ENCODE measurements at places on chromosomes 4 and X.

DNA sequence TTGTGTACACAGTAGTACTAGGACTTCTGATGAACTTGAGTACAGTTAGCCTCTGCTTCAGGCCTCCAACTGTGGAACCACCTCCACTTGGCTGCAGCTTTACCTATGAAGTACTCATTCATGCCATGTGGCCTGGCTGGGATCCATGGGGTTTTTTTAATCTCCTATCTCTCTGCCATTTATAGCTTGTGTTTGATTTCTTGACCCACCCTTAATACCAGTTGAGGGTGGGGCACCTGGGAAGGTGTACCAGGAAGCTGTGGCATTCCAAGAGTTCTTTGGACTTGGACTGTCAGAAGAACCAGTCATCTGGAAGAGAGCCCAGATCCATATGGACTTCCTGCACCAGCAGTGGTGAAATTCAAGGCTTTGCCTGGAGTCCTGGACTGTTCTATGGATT is 230.1 kb downstream of the SHROOM3 start:
- no peak for DNase-seq

DNA sequence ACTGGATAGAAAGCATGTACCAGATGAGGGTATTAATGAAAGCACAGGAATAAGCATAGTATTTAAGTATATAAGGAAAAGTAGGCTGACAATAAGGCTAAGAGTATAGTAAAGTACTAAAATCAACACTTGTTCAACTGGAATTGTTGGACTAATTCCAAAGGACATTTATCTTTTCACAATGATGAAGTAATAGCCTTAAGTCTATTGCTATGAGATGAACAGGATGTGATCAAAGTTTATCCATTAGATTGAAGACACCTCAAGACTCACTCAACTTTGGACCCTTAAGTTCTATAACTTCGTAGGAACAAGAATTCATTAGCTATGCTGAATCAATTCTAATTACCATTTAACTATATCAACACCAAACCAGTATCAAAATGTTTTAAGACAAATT is 7.6 kb downstream of the MAD2L1 start:
- DNase-seq, result no peak

DNA sequence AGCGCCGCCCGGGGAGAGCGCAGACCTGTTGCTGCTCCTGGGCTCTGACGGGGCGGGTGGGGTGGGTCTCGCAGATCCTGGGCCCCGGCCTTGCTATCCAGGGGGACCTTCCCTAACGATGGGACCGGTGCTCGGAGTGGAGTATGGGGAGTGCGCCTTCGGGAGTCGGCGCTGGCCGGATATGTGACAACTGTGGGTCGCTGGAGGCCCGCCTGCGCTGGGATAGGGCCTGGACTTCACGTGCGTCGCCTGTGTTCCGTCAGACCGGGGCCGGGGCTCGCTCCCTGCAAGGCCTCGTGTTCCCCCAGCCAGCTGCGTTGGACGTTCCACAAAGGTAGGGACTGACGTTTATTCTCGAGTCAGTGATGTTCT is 1.3 kb downstream of the TBL1X start:
- DNase-seq, result no peak

GRCh38 chr4:22348410-22348809 is 167.5 kb downstream of the ADGRA3 start:
- DNase-seq, result no peak

- no peak for DNase-seq
Measured at GRCh38 chr4:37641886-37642849, 44.0 kb downstream of the RELL1 start.

GRCh38 chr4:82799006-82799881 is 648 bp upstream of the SCD5 start:
- no peak for DNase-seq

- no peak for DNase-seq
Measured at GRCh38 chr4:182838535-182838934, 78.7 kb downstream of the DCTD start.

GRCh38 chrX:133985164-133985966 is at the start of gene GPC3:
Gene GPC3 (minus strand): TSS chrX:133985594.
- no peak for DNase-seq

DNA sequence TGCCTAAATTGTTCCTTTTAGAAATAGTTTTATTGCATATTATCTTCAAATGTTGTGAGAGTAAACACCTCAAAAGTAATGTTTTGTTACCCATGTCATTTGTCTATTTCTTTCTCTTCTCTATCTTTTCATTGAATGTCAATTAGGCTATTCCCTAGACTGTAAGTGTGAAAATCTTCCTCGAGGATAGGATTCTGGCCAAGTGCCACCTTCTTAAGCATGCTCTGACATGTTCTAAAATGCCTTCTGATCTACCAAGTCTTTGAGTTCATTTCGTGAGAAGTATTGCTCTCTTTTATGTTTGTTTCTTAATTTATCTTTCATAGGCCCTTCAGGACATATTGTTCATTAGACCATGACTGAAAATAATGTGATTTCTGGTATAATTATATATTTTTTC is 44.1 kb upstream of the TLL1 start:
- DNase-seq, result no peak

- no peak for DNase-seq
Measured at GRCh38 chr4:82797040-82797404, 1.6 kb downstream of the SCD5 start.

- no peak for DNase-seq
Measured at GRCh38 chr4:184392748-184393559, 81.4 kb downstream of the IRF2 start.

DNA sequence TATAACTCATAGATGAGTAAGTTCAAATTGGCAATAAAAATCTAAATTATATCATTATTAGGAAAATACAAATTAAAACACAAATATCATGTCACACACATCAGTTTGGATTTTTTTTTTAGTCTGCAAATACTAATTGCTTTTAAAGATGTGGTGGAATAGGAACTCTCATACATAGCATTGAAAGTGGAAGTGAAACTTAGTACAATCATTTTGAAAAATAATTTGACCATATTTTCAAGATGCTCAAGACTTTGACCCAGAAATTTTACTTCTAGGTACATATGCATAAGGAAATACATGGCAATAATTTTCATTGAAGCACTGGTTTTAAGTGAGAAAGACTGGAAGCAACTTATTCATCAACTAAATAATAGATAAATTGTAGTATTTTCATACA is 147.5 kb upstream of the SMIM31 start:
- DNase-seq, result no peak

DNA sequence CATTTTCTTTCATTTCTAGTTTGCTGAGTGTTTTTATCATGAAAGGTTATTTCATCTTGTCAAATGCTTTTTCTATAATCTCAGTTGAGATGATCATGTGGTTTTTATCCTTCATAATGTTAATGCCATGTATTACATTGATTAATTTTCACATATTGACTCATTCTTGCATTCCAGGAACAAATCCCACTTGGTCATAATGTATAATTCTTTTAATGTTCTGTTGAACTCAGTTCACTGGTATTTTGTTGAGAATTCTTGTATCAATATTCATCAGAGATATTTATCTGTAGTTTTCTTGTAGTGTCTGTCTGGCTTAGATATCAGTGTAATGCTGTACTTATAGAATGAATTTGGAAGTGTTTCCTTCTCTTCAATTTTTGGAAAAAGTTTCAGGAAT is 16.7 kb upstream of the LHFPL1 start:
- DNase-seq, result no peak

DNA sequence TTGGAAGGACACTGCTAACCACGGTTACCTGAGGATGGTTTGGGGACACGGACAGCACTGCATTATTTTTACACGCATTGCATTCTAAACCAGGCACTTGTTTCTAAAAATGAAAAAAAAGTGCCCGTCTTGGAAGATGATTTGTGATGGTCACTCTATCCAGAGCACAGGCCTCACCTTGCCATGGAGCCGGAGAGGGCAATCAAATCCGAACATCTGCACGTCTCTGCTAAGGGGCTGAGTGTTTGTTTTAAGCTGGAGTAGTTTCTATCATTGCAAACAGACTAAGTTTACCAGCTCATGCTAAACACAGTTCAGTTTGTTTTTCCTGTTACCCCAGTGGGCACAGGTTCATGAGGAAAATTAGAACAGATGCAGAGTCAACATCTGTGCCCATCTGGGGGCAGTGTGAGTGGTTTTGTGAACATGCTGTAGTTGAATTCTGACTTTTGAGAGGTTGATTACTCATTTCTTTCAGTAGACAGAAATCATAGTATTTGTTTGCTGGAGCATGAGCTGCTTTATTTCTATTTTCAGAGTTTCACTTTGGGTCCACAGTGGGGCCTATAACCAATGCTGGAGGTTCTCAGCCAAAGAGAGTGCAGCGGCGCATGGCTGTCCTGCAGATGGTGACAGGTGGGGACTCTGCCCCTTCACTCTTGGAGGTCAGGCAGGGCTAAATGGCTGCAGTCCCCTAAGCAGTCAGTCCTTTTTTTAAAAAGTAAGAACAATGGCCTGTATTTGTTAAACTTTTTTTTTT is 65.4 kb upstream of the ENPP6 start:
- no peak for DNase-seq

- no peak for DNase-seq
Measured at GRCh38 chr4:84436812-84437211, 62.3 kb downstream of the NKX6-1 start.

- DNase-seq, result no peak
Measured at GRCh38 chrX:20414762-20415445, 148.2 kb upstream of the RPS6KA3 start.

- no peak for DNase-seq
Measured at GRCh38 chr4:53863158-53863557, 201.2 kb downstream of the CHIC2 start.

DNA sequence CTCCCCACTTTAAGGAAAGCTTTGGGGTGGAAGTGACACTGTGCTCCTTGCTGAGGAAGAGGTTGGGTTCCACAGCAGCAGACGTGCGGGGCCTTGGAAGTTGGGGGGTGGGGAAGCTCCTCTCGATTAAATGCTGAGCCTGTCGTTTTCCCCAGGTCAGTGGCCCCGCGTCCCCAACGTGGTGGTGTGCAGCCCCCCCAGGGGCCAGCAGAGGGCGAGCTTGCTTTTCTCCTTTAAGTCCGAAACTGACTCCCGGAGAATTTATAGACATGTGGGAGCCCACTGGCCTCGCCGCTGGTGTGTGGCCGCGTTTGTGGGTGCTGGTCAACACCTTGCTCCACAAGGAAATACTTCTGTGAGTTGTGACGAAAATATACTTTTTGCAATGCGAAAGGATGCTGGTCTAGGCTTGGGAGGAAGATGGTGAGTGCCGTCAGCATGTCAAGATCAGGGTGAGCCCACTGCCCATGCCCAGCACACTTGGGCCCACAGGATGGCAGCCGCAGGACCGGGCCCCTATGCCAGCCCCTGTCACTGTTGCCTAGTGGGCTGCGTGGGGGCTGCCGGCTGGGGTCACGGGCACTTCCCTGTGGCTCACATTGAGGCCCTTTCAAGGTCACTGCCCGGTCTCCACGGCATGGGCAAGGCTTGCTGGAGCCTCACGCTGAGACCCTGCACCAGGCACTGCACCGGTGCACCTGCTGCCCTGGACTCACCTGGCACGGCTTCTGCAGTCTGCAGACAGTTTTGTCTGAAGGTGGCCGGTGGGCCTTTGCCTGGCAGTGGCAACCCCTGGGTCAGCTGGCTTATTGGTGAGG is 9.4 kb downstream of the UVSSA start:
- DNase-seq, result peak; percentile 53

DNA sequence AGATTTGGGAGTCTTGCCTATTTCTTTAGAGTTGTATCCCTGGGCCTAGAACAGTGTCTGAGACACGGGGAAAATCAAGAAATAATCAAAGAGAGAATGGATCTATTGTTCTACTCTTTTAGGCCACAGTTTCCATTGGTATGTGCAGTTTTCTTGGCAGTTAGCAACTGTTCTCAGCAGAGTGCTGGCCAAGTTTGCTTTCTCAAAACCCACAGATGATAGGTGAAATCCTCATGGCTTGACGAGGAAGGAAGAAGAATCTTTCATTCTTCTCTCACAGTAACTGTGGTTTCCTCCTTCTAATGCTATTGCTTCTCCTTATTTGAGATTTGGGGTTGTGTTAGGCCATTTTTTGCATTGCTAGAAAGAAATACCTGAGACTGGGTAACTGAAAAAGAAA is 42.2 kb downstream of the AGA start:
- no peak for DNase-seq

- DNase-seq, result no peak
Measured at GRCh38 chr4:113094331-113094730, 44.9 kb downstream of the ANK2 start.

- no peak for DNase-seq
Measured at GRCh38 chr4:4326166-4326565, 36.1 kb downstream of the ZBTB49 start.

DNA sequence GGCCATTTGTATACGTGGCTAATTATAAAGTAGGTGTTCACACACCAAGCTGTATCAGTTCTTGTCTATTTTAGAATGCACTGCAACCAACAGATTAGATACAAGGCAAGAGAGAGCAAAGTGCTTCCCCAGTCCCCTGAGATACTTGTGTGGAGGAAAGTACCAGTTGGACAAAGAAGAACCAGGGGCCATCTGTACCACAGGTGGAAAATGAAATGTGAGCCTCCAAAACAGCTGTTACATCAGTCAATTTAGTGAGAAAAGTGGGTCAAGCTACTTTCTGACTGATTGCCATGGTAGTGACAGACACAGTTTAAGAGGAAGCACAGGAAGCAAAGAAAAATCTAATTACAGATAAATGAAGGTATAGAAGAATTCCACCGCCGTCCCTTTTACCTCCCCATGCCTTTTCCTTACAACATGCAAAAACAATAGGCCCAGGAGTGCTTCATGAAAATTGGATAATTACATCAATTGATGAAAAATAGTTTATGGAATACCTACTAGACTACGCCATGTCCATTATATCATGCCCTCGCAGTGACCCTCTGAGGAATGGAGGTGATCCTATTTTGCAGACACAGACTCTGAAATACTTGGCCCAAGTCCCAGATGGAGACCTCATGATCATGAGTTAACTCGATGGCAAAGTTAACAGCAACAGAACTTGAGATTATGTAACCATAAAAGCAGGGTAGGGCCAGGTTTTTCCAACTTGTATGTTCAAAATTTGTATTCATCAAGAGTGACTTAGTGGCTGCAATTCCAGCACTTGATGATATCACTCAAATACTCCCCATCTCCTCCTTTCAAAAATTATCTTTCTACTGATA is 15.8 kb downstream of the SMPX start:
- DNase-seq, result no peak

GRCh38 chrX:20742106-20742505 is 475.4 kb upstream of the RPS6KA3 start:
- no peak for DNase-seq

DNA sequence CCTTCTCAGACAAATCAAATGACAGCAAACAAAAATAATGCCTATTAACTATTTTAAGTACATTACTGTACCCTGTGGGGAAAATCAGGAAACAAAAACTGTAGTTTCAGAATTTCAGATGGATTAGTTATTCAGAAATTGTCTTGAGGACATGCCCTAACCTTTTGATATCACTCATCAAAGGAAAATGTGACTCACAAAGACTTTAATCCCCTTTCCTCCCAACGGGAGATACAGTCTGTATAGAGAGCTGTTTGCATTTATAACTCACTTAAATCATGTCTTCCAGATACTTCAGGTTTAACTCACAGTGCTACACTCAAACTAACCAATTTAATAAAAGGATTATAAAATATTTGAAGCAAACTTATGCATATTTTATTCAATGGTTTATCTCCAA is 304.0 kb downstream of the MAPK10 start:
- no peak for DNase-seq
